HTR-8/SVneo (cell line): ENCODE measurements at places on chromosomes 5 and 9.

DNA sequence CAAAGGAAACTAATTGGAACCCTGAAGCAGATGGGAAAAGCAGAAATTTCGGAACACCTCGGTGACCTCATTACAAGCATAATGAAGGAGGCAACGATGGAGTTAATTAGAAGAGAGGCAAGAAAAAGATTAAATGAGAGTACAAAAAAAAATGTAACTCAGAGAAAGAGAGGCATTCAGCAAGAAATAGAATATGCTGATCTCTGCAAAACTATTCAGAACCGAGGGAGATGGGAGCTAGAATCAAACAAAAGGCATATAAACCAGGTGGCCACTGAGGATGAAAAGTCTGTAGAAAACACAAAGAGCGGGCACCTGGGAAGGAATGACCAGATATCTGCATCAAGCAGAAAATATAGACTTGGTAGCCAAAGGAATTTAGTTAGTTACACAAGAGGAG lies 118.9 kb downstream of the CETN3 start:
- no peak for DNase-seq

DNA sequence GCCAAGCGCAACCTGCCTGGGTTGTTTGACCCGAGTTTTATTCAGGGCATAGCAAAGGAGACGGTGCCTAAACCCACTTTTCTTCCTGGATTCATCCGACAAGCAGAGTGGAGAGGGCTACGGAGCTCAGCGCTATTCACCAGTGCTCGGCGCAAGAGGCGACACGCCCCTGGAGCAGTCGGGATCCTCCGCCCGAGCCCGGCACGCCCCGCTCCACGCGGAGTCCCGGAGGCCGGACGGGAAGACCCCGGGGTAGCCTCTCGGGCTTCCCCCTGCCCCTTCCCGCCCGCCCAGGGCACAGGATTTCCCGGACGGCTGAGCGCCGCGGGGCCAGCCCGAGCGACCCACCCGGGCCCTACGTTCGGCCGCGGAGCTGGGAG lies 427 bp downstream of the SERINC5 start:
- peak; percentile 49 for DNase-seq

DNA sequence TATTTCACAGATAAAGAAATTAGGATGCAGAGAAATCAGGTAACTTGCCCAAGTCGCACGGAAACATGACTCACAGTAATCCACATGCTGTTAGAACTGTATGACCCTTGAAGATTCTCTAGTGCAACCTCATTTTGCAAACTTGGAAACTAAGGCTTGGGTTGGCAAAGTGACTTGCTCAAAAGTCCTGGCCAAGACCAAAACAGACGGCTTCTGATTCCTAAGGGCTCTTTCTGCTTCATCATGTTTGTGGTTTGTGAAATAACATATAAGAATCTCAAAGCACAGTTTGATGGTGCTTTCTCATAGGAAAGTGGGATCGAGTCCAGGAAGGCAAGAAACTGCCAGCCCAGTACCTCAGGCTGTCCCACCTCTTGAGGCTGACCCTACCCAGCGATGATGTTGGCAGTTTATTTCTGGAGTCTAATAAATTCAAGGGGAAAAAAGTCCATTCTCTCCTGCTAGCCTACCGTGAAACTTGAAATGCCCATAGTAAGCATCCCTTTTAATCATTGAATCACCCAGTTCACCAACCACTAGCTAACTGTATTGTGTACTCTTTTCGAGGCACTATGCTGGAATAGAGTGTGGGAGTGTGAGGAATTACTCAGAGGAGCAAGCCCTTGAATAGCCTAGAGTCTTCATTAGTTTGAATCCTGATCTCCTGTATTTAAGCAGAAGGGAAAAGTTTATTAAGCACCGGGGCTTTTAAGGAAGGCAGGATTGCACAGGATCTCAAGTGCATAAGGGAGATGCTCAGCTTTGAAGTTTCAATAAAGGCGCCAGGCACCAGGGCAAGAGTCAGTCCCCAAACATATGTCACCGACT lies 14.1 kb downstream of the CAPSL start:
- no peak for DNase-seq

DNA sequence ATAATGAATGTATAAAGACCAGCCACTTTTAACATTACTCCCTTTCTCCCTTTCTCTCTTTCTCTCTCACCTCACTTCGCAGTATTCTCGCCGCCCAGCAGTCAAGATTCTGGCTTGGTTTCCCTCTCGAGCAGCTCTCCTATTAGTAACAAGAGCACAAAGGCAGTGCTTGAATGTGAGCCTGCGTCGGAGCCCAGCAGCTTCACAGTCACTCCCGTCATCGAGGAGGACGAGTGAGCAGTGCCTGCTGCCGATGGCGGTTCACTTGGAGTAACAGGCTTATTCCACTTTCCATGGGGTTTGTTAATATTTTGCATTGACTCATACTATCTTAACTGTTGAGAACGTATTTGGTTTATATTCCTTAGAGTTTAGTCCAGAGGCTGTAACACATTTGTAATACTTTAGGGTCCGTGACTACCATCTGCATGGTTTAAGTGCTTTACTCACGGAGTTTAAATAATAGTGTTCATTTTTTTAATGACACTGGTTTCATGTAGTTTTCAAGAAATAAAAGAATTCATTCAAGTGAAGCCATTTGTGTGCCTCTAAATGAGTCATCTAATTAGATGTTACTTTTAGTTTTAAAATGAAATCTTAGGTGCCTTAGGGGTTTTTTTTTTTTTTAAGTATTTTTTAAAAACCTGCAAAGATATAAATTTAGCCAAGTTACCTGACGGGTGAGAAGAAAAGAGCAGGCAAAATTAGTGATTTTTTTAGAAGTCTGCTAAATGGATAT lies 8.4 kb upstream of the DMRT3 start:
- DNase-seq: no peak

DNA sequence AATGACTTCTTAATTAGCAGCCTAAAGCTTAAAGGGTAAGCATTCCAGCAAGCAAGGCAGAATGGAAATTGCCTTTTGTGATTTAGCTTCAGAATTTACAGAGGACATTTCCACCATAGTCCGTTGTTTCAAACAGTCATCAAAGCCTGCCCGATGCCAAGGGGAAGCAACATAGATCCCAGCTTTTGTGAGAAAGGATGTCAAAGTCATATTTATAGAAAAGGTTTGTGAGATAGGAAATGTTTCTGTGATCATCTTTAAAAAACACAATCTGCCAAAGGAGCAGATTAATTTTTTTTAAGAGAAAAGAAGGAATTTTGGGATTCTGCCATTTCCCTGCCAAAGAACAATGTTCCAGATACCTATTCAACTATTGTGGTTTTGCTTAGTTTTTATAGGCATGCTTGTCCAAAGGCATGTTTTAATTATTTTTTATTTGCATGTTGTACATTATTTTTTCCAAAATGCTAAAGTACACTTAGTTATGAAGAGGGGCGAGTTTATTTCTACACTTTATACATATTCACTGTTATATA lies 346.9 kb downstream of the ZNF608 start:
- DNase-seq: no peak

GRCh38 chr5:112189391-112189790 lies 229.7 kb downstream of the EPB41L4A start:
- no peak for DNase-seq

- no peak for DNase-seq
Measured at GRCh38 chr5:96008987-96009647, 47.5 kb upstream of the ELL2 start.

DNA sequence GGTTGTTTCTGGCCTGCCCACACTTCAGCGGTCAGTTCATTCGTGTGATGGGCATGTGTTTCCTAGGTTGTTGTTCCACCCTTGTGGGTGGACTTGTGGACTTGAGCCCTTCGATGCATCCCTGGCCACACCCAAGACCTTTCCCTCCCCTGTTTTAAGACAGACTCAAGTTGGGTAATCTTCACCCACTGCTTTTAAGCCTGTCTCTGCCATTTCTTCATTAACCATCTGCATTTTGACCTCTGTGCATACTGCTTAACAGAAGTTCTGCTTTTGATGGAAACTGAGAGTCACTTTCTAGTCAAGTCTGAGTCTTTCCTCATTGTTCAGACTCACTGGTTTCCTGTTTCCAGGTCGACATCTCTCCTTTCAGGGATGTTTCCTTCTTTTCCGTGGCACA lies 233.7 kb downstream of the ARHGEF28 start:
- DNase-seq: no peak

DNA sequence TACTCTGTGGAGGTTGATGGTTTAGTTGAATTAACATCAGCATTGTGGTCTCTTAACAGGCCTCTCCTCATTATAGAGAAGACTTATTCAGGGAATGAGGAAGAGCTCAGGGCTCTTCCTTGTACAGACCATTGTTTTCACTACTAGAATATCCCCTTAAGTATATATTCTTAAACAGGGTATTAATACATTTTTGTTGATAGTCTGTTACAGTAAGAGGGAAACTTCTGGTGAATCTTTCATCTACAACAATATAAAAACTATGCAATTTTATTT lies 330.7 kb downstream of the ADGRV1 start:
- DNase-seq: no peak

DNA sequence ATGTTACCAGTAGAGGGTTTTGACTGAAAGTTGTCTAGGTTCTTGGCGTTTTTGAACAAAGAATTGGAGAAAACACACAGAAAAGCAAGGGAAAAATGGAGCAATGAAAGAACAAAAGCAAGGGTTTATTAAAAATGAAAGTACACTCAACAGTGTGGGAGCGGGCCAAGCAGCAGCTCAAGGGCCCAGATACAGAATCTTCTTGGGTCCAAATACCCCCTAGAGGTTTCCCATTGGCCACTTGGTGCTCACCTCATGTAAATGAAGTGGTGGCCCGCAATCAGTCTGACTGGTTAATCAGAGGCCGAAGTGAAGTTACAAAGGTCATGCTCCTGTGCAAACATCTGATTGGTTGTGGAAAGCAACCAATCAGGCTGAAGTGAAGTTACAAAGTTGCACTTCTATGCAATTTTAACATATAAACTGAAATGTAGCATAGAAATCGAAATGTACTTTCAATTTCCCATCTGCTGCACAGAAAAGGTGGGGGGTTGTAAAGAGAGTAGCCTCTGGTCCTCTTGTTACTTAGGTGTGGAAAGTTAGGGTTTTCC lies 1.9 kb upstream of the GM2A start:
- DNase-seq: no peak

- DNase-seq: peak; percentile 41
Measured at GRCh38 chr5:126339215-126339805, 83.9 kb upstream of the GRAMD2B start.

- DNase-seq: no peak
Measured at GRCh38 chr5:160970605-160971191, 118.7 kb upstream of the ATP10B start.

DNA sequence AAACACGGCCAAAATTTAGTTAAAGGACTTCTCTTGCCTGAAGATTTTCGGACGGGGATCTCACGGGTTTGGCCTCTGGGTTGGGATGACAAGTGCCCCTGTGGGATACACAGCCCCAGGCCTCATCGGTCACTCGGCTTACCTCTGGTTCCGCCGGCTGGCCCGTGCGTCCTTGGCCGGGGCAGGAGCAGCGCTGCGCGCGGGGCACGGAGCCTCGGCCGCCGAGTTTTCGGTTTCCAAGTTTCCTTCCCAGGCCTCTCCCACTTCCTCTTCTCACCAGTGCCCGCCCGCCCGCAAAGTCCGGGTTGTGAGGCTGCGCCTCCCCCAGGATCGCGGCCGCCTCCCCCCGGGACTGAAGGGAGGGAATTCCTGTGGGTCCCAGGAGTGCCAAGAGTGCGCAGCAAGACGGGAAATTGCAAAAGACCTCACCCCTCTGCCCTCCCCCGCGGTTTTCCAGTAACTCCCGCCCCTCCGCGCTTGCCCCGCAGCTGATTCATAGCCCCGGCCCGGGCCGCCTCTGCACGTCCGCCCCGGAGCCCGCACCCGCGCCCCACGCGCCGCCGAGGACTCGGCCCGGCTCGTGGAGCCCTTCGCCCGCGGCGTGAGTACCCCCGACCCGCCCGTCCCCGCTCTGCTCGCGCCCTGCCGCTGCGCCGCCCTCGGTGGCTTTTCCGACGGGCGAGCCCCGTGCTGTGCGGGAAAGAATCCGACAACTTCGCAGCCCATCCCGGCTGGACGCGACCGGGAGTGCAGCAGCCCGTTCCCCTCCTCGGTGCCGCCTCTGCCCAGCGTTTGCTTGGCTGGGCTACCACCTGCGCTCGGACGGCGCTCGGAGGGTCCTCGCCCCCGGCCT lies at the start of gene OSMR:
Gene OSMR, plus strand, starts transcription at position 487 of the 853 bp plus-strand sequence. CDS start 23,033 bp downstream, outside the sequence.
- peak; percentile 98 for DNase-seq

DNA sequence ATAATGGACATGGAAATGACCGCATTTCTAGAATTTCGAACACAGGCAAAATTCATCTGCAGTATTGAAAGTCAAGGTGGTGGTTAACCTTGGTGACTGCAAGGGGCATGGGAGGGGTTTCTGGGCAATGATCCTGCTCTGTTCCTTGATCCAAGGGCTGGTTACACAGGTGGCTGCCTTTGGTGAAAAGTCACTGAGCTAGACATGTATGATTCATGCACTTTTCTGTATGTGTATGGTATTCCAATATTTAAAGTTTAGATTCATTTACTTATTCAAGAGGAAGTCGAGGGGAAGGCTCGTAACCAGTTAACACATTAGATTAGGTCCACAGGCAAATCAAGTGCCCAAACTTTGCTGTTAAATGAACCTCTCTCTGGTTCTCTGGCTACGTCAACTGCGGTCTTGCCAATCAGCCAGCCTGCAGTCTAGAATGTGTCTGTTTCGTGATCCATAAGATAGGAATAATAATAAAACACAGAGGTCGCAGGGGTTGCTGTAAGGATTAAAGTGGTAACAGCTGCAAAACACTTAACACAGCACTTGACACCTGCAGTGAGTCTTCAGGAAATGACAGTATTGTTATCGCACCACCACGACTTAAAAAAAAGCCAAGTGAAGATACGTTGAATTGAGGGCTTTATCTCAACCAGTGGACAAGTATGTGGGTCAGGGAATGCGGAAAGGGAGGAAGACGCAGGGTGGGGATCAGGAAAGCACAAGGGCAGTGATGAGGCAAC lies 92.5 kb downstream of the TLE1 start:
- DNase-seq: no peak

DNA sequence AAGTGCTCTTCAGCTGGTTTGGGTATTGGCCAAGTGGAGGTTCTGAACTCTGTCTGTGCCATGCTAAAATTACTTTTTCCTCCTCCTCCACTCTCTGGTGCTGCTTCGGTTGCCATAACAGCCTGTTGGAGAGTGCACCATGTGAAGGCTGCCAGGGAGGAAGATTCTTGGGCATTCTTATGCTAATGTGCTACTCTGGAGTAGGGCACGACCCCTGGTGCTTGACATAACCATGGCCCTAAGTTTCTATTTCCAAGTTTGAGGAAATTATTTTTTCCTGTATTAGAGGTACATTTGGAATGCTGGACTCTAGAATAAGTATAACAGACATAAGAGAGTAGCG lies 111.6 kb downstream of the ARHGAP26 start:
- no peak for DNase-seq

GRCh38 chr5:17336054-17336453 lies 118.6 kb downstream of the BASP1 start:
- DNase-seq: no peak

DNA sequence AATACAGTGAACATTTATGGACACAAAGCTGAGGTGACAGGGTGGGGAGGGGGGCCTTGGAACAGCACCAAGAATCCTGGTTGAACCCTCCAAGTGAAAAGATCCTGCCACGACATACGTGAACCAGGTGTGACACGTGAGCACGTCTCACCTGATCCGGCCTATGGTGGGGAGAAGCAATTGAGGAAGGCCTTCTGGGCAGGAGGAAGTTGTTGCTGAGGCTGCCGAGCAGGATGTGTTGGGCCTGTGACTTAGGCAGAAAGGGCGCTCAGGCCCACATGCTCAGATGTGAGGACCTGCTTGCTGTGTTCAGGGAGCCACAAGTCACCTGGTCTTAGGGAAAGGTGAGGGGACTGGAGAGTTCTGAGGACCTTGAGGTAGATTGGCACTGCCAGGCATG lies 2.5 kb upstream of the MAPK9 start:
- no peak for DNase-seq

GRCh38 chr5:86861512-86861911 lies 243.8 kb downstream of the COX7C start:
- DNase-seq: no peak

- no peak for DNase-seq
Measured at GRCh38 chr5:57215629-57216195, 41.9 kb downstream of the GPBP1 start.
